ENCODE measurements at places on chromosomes 16 and 17.

- DNase-seq: no peak
Observed at GRCh38 chr17:79659376-79659775, 48.5 kb upstream of the RBFOX3 start.

DNA sequence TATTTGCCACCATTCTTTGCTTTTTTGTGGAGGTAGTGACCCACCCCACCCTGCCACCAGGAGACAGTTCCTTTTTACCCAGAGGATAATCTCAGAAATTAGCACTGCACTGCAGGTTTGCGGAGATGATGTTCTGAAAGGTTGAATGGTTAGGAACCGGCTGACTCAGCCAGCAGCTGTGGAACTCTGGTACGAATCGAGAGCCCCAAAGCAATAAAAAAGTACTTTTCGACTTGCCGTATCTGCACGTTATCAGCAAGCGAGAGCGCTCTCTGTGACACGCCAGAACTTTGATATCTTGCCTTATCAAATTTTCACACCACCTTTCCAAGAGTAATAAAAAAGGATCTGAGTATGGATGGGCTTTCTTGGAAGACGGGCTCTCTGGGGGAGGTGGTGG lies 96.3 kb upstream of the EEF2KMT start:
- DNase-seq: no peak

DNA sequence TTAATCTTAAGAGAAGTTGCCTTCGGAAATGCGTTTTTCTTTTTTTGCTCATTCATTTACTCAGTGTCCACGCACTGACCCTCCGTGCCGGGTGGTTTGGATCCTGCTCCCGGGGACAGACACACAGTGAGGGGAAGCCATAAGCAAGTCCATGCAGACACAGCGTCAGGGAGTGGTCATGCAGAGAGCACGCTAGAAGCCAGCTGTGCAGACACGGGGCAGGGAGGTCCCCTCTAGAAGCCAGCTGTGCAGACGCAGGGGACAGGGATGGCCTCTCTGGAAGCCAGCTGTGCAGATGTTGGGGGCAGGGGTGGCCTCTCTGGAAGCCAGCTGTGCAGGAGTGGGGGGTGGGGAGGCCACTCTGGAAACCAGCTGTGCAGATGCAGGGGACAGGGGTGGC lies 4.8 kb downstream of the GAA start:
- DNase-seq: peak; percentile 45

DNA sequence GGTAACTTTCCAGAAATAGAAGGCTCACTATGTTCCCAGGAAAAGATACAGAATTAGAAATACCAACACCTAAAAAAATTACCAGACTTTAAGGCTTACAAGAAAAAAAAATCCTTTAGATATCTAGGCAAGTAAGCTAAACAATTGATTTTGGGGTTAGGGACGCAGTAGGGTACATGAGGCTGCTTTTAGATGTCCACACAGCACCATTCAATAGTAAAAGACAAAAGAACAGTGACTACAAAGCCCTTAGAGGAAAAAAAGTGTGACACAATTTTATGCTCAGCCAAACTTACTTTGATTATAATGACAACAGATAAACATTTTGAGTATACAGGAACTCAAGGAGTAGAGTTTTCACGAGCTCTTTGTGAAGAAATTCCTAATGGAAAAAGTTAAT lies 29.9 kb downstream of the METTL16 start:
- DNase-seq: no peak

DNA sequence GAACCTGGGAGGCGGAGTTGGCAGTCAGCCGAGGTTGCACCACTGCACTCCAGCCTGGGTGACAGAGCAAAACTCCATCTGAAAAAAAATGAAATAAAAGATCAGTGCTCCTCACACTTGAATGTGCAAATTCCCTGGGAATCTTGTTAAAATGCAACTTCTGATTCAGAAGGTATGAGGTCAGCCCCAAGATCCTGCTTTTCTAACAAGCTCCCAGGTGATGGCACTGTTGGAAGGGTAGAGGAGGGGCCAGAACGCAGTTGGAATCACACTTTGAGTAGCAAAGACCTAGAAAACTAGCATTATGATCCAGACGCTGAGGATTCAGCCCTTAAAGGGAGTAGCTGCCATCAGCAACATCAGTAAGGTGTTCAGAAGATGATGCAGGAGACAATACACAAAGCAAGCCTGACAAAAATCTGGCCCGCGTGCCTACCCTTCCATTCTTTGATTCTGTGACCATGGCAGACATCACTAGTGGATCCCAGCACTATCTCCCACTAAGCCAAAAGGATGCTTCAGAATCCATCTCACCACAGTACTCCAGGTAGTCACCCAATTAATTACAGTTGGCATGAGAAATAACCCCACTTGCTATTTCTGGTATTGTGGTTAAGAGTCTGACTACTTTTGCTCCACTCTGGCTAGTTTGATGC lies 33.1 kb upstream of the MEIOC start:
- DNase-seq: no peak

GRCh38 chr17:17472333-17472920 lies 4.4 kb upstream of the MED9 start:
- DNase-seq: no peak

DNA sequence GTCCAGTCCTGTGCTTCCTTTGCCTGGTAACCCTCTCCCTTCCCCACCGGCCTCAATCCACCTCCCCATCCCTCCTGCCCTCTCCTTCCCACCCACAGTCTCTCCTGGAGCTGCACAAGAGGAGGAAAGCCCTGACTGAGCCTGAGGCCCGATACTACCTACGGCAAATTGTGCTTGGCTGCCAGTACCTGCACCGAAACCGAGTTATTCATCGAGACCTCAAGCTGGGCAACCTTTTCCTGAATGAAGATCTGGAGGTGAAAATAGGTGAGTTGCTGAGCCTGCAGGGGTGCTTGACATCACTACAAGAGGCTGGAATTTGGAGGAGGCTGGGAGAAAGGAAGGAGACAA lies 1.3 kb downstream of the PLK1 start:
- no peak for DNase-seq

GRCh38 chr16:70526403-70526802 lies 2.8 kb downstream of the SF3B3 start:
- no peak for DNase-seq

DNA sequence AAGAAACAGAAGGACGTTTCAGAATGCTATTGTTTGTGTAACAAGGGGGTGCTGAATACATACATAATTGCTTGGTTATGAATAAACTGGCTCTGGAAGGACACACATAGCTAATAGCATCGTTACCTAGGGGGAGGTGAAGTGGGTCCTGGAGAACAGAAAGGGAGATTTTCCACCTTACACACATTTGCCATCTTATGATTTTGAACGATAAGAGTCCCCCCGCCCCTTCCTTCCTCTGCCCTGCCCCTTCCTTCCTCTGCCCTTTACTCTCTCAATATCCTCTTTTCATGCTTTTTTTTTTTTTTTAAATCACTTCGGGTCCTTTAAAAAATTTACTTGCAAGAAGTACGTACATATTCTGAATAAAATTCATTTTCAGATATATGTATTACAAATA lies 902 bp upstream of the DHRS7B start:
- no peak for DNase-seq

DNA sequence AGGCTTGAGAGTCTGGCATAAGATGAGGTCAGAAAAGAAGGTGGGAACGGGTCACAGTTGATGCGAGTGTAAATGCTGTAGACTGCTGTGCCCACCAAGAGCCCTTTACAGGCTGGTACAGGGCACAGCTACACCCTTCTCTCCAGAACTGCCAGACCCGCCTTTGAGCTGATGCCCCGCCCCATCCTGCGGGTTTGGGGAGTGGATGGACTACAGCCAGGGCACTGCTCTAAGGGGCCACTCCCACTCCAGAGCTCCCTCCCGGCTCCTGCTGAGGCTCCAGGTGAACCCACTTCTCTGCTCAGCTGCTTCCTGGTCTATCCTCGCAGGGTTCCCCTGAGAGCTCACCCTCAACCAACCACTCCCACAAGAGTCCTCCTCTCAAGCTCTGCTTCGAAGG lies 12.3 kb downstream of the MEIOB start:
- no peak for DNase-seq

GRCh38 chr16:8946544-8946943 lies 17.2 kb downstream of the USP7 start:
- no peak for DNase-seq

DNA sequence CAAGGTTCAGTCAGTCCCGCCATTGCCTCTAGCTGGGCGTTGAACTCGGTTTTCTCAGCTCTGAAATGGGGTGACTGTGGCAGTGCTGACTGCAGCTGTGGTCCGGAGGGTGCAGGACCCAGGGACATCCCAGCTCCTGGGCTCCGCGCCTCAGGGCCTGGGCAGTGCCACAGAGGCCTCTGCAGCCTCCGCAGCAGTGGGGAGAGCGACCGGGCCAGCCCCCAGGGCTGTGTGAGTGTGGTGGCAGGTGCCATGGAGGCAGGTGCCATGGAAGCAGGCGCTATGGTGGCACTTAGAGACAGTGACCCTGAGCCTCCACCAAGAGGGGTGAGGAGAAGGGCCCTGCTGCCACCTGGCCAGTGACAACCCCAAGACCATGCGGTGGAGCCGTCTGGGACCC lies 30.9 kb downstream of the ZNF469 start:
- no peak for DNase-seq

DNA sequence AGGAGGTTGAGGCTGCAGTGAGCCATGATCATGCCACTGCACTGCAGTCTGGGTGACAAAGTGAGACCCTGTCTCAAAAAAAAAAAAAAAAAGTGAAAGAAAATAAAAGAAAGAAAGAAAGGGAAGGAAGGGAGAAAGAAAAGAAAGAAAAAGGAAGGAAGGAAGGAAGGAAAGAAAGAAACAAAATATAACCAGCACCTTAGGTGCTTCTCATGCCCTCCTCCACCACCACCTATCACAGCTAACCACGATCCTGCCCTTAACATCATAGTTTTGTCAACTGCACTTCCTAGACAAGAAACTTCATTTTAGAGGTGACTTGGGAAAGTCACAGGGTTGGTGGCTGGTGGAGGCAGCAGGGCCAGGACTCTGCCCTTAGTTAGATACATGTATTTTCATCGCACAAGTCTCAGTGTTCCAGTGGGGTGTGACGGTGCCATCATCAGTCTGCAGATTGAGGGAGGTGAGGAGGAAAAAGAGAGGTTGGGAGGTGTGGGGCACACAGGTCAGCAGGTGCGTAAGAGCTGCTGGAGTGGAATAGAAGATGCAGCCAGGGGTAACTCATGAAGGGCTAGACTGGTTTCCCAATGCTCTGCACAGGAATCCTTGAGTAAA lies 10.0 kb downstream of the SUPT4H1 start:
- no peak for DNase-seq

GRCh38 chr17:10758062-10758461 lies 28.2 kb upstream of the TMEM220 start:
- no peak for DNase-seq

DNA sequence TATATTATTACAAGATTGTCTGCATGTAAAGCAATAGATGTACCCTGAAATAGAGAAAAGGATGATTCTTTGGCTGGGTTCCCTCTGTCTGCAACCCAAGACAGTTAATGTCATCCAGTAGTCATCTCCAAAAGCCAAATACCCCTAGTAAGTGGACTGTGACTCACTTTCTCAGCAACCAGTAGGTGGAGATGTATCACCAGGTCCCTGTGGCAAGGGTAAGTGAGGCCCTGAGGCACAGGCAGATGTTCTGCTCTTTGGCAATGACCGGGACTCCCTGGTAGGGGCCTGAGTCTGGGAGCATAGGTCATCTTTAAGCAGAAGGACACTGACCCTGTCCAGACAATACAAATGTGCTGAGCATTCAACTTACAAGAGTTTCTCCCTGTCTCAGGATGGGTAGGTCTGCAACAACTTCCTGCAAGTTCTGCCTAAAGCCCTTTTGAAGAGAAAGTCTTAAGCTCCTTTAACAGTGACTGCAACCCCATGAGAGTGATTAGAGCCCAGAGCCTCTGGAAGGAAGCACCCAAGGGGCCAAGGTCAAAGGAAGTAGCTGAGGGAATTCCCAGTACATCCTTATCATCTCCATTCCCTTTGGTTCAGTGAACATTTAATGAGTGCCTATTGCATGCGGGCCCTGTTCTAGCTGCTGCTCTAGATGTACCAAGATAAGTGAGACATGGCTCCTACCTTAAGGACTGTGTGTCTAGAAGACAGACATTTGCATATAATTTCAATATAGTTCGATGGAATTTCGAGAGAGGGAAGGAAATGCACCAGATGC lies 31.9 kb downstream of the PMP22 start:
- DNase-seq: no peak

- DNase-seq: no peak
Observed at GRCh38 chr17:36503456-36504155, 17.1 kb downstream of the ZNHIT3 start.

DNA sequence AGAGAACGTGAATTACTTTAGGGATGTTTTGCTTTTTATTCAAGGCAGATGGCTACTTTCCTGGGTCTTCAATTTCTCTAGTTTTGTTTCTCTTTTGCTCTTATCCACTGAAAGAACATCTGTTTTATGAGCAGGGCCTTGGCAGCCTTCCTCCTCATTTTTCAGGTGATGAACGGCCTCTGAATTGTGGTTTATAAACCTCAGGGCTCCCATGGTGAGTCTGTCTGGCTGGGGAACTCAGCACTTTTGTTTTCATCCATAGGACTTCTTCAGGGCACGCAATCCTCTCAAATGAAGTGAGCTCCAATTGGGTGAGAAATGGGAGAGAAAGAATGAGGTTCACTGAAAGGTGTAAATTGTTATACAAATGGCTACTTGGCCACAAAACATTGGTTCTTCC lies 186.4 kb upstream of the ERCC4 start:
- DNase-seq: no peak

GRCh38 chr17:9199571-9200551 lies 178.6 kb downstream of the NTN1 start:
- no peak for DNase-seq

DNA sequence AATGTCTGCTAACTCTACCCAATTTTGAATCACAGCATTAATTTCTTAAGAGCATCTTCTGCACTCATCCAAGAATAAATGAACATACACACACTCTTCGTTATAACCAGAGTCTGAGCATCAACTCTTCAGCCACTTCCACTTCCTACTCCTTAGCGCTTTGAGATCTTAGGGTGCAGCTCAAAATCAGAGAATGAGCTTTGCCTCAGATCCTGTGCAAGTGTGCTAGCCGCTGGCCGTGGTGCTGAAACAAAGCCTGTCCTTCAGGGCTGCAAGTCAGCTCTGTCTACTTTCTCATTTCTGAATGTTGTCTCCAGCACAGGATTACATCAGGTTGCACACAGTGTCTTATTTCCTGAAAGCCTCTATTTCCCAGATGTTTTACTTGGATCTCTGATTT lies 165.4 kb downstream of the AIPL1 start:
- no peak for DNase-seq

Measured in NCI-H345 (cell line).